ENCODE measurements at places on chromosomes 2 and 18.

GRCh38 chr2:231124838-231125568 is at the start of gene HTR2B:
Gene HTR2B (minus strand): TSS chr2:231125042. CDS start chr2:231123764, 1,278 bp downstream.
- no peak for DNase-seq

DNA sequence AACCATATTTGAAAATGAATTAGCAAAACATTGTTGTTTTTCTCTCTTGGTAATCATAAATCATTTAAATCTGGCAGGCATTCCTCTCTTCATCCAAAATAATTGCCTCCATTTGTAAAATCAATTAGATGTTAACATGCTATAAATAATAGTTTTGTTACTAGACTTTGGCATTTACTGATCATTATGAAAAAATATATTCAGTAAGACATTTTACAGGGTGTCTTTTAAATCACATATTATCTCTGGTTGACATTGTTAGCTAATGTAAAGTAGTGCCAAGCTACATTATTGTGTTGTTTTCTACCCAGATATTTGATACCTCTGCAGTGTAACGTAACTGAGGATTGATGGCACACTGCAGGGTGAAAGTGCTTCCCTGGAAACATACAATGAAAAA is 31.8 kb upstream of the DLX1 start:
- DNase-seq = no peak

DNA sequence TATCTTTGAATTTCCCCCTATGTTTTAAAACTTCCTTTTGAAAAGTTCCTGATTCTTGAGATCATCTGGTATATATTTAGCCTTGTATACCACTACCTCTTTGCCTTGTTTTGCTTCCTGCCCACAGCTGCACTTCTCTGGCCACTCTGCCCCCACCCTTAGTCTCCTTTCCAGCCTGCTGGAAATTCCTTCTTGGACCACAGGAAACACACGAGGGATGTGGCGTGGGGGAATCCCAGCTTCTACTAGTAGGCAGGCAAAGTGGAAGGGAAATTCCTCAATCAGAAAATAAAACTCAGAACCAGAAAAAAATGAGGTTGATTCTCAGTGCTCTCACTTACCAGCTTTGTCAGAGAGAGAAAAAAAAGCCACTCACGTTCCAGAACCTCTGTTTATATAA is 13.4 kb downstream of the IL18RAP start:
- DNase-seq = no peak

- no peak for DNase-seq
Observed at GRCh38 chr2:159155320-159155719, 131.2 kb downstream of the WDSUB1 start.

DNA sequence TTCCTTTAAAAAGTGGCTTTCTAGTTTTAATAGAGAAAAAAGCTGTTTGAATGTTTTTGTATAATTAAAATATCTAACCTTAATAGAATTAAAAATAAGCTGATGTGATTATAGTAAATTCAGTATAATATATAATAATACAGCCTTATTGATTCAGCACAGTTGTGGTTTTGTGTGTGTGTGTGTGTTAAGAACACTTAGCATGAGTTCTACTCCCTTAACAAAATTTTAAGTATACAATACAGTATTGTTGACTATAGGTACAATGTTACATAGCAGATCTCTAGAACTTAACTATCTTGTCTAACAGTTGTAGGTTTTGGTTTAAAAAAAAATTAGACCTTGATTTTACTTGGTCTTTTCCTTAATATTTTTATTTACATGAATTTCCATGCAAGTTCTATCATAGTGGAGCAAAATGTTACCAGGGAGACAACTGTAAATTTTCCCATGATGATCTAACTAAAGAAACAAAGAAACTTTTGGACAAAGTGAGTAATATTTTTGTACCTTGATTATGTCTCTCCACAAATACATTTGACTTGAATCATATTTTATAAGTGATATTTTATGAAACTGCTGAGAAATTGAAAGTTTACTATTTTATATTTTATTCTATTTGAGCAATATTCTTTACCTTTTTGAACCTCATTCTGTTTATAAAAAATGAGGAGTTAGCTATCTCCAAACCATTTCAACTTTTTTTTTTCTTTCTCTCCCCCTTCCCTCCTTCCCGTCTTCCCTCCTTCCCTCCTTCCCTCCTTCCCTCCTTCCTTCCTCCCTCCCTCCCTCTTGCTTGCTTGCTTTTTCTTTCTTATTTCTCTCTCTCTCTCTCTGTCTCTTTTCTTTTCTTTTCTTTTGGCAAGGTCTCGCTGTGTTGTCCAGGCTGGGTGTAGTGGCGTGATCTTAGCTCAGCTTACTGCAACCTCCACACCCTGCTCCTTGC is 46.3 kb downstream of the ZC3H6 start:
- DNase-seq = no peak

GRCh38 chr2:168518555-168519066 is 62.5 kb downstream of the CERS6 start:
- no peak for DNase-seq

DNA sequence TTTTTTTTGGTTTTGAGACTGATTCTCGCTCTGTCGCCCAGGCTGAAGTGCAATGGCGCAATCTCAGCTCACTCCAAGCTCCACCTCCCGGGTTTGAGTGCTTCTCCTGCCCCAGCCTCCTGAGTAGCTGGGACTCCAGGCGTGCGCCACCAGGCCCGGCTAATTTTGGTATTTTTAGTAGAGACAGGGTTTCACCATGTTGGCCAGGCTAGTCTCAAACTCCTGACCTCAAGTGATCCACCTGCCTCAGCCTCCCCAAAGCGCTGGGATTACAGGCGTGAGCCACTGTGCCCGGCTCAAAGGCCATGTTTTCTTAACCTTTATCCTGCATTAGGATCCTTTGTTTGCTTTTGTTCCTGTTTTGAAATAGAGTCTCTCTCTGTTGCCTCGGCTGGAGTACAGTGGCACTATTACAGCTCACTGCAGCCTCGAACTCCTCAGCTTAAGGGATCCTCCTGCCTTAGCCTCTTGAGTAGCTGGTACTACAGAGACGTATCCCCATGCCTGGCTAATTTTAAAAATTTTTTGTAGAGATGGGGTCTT is 41.0 kb downstream of the NPC1 start:
- no peak for DNase-seq

GRCh38 chr2:170113168-170113894 is 64.6 kb upstream of the MYO3B start:
- DNase-seq = no peak

GRCh38 chr18:59957957-59958356 is 58.2 kb downstream of the PMAIP1 start:
- DNase-seq = no peak

DNA sequence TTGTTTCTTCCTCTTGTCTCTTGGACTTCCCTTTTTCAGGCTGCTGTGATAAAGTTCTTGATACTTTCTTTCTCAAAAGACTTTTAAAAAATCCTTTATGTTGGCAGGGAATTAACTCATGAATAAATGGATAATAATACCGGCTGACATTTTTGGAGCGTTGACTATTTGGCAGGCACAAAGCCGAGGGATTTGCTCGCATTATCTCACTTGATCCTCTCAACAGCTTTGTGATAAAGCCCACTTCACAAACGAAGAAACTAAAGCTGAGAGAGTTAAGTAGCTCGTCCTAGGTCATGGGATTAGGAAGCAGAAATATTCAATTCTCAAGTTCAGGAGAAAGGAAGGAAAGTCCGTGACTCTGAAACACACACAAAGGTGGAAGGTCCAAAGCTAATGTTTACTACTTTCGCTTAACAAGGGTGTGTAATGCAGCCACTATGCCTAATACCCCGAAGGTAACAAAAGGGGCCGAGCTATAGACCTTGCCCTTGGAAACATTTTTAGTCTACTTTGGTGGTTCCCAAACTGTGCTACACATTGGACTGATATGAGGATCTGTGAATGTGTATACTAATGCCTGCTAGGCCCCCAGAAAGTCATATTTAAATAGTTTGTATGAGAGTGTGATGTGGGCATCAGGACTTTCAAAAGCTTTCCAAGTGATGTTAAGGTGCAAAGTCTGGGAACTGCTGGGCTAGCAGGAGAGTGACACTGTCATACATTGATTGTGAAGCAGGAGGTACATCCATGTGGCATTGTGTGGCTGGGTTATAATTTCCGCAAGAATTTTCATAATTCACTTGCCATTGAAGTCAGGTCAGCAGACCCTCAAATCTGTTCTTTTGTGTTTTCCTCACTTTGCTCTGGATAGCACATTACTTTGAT is 508.4 kb downstream of the PLCL1 start:
- DNase-seq = no peak

DNA sequence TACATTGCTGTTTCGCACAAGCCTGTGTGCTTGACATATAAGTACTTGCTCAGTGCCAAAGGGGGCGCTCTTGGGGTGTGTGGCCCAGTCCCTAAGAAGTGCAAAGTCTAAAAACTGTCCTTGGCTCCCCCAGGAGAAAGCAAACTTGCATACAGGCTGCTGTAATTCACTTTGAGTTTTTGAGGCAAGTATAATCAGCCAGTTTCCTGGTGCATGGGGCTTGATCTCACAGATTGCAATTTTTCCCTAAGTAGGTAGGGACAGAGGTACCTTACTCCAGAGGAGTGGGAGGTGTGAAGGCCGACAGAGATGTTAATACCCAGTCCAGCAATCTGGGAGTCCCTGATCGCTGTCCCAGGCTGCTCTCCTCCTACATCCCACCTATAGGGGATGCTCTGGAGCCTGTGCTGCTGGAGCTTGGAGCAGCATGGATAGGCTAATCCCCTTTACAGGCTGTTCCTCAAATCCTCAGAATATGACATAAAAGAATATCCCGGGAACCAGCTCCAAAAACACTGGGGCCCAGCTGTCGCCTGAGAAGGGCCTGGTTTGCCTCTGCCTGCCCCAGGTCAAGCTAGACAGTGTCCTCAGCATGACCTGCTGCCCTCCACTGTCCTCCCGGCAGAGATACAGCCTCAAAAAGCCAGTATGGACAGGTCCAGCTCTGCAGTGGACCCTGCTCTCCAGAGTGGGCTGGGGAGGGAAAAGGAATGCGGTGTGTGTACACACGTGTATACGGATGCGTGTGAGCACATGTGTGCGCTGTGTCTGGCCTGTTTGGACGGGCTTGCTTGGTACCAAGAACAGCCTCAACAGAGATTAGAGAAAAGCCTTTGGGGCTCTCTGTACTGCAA is 136.5 kb upstream of the HAAO start:
- DNase-seq = no peak

GRCh38 chr18:42182728-42183700 is 228.0 kb downstream of the PIK3C3 start:
- no peak for DNase-seq

DNA sequence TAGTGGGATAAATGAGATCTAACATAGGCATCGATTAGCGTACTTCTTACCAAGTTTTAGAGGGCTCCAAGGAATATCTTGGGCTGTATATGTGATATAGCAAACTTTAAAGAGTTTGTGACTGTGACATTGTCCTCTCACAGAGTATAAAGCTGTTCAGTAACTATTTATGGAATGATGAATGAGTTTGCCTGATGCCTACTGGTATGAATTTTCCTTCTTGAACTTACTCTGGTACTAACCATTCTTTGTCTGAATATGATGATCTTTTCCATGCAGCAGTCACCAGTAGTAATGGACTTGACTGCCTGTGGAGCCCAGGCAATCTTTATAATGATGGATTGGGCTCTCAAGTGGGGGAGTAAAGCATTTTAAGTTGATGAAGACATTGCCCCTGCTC is 120.5 kb downstream of the PARD3B start:
- no peak for DNase-seq

DNA sequence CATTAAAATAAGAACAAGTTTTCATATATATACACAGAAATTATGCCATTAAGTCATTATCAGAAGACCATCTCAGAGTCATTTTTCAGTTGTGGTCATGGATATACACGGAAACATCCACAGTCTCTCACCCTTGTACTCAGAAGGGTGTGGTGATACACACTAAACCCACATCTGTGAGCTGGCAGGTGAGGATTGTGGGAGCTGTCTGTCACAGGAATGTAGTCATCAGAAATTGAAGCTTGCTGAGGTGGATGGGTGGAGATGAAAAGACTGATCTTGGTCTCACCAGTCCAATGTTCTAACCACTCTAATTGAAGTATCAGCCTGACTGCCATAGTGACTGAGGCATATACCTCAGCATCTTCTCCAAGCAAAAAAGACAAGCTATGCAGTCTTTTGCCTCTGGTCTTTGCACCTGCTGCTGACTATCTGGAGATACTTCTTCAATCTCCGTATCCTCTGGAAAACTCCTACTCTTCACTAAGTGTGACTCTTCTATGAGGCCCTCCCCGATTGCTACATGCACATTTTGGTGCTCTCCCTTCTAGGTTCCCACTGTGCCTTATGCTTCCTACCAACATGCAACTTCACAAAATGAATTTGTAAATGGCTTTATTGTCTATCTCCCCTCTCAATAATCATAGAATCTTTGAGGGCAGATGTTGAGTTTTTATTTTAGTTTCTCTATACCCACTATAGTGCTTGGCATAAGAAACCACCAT is 232.8 kb downstream of the DYM start:
- DNase-seq = no peak

- DNase-seq = no peak
Observed at GRCh38 chr2:2827761-2828221, 496.7 kb upstream of the MYT1L start.

DNA sequence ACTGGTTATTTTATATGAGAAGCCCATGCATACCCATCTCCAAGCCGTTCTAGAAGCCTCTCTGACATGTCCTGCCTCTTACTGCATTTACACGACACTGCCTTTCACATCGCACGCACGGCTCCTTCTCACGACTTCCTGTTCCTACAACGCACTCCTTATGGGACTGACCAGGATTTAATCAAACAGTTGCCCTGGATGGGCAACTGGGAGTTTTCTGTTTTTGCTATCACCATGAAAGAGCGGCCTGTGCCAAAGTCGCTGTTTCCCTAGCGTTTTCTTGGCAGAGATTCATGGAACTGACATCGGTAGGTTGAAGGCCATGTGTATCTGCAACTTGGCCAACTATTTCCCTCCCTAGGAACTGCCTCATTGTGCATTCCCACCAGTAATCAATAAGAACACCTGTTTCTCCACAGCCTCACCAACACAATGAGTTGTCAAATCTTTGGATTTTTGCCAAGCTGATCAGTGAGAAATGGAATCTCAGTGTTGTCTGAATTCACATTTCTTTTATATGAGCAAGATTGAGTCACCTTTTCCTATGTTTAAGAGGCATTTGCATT is 97.2 kb upstream of the OTOS start:
- DNase-seq = no peak

GRCh38 chr2:240960309-240960970 is 38.0 kb upstream of the SNED1 start:
- DNase-seq = no peak

- DNase-seq = no peak
Observed at GRCh38 chr18:51862051-51862715, 477.8 kb upstream of the DCC start.

- no peak for DNase-seq
Observed at GRCh38 chr2:118834901-118835745, 12.3 kb downstream of the EN1 start.

- DNase-seq = no peak
Observed at GRCh38 chr2:238302087-238302486, 13.7 kb upstream of the PER2 start.

GRCh38 chr2:239002591-239002953 is 154.7 kb downstream of the TWIST2 start:
- DNase-seq = no peak

GRCh38 chr2:96903815-96904214 is 33.9 kb upstream of the SEMA4C start:
- no peak for DNase-seq
